ENCODE measurements at places on chromosomes 1 and 21.

- peak; percentile 11 for DNase-seq
Observed at GRCh38 chr1:223771814-223772770, 59.8 kb downstream of the CAPN2 start.

GRCh38 chr1:245428681-245429080 is 273.9 kb downstream of the KIF26B start:
- no peak for DNase-seq

- DNase-seq: peak; percentile 80
Observed at GRCh38 chr1:109776911-109777310, 13.2 kb upstream of the EPS8L3 start.

- DNase-seq: no peak
Observed at GRCh38 chr1:54695221-54695620, 20.4 kb upstream of the TTC4 start.

DNA sequence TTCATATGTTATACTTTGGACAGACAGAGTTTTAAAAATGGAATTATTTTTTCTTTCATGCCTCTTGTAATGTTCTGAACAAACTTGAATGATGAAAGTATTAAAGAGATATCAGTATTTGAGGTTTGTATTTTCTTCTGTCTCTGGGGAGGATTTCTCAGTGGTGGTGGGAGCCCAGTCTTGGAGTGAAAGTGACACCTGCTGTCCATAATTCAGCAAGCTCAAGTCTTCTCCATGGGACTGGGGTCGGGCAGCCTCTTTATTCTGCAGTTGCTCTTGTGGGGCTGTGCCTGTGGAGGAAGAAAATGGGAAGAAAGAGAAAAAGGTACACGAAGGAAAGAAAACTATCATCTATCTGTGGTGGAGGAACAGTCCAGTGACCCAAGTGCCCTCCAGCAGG is 56.1 kb downstream of the SMYD2 start:
- no peak for DNase-seq

DNA sequence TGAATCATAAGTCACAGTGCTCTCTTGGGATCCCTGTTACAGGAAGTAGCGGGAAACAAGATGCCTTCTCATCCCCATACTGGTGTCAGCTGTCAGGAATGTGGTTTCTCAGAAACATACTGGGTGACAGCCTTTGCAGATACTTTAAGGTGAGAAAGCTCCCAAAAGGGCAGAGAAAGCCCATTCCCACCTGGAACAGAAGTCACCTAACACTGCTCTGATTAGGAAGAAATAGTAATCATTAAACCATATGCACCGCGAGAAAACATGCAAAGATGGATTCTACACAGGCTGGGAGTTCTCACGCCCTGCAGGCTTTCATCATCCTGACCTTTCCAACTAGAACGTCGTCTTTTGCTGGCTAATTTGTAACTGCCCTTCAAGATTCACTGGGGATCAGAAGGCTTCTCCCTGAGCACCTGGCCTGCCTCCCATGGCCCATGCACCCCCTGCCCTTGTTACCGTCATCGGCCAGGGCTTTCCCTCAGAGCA is 46.2 kb upstream of the SLC44A3 start:
- DNase-seq: no peak

GRCh38 chr1:41668054-41668660 is 183.7 kb upstream of the EDN2 start:
- no peak for DNase-seq

DNA sequence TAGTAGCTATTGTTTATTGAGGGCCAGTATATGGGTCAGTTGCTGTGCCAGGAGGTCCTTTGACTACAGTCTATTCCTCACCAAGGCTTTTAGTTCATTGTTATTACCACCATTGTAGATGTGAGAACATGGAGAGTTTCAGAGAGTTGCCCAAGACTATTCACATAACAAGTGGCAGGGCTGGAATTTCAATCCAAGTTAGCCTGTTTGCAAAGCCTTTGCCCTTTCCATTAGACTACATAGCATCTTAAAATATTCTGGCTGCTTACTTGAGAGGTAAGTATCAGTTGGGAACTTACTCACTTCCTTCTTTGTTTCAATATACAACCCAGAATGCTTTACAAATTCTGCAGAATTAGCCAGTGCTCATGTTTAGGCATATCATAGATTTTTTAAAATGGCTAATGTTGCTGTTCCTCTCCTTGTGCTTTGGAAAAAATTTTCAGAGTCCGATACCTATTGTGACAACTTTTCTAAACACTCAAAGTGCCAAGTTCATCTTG is 141.2 kb downstream of the FGGY start:
- no peak for DNase-seq

- no peak for DNase-seq
Observed at GRCh38 chr1:13543451-13544220, 29.8 kb upstream of the LRRC38 start.

GRCh38 chr1:207872621-207873020 is 38.3 kb downstream of the CD34 start:
- DNase-seq: no peak

- DNase-seq: no peak
Observed at GRCh38 chr21:44636209-44637017, 743 bp upstream of the KRTAP10-10 start.

DNA sequence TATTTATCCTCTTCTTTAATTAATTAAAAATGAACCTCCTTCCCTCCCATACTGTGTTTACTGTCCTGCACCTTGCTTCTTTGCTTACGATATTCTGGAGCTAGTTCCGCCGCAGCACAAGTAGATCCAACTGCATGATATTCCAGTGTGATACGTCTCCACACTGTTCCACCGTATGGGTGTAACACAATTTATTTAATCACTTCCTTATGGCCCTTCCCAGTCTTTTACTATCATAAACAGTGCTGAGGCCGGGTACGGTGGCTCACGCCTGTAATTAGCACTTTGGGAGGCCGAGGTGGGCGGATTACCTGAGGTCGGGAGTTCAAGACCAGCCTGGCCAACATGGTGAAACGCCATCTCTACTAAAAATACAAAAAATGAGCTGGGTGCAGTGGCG is 25.7 kb downstream of the CNST start:
- no peak for DNase-seq

- DNase-seq: no peak
Observed at GRCh38 chr1:226370144-226370923, 37.6 kb downstream of the PARP1 start.

DNA sequence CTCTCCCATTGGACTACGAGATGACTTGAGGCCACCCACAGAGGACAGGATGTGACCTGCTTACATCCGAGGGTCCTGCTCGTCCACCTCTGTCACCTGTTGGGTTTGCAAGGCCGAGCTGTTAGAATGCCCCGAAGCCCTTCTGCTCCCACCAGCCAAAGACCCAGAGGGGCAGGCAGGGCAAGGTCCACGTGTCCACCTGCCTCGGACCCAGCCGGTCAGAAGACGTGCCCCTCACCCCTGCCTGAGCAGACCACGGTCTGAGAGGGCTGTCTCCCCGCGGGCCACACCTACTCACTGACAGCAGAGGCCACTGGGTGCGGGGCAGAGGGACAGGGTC is 30.3 kb upstream of the TRAPPC10 start:
- DNase-seq: no peak

- DNase-seq: peak; percentile 77
Observed at GRCh38 chr1:30744060-30744756, 13.4 kb downstream of the LAPTM5 start.

DNA sequence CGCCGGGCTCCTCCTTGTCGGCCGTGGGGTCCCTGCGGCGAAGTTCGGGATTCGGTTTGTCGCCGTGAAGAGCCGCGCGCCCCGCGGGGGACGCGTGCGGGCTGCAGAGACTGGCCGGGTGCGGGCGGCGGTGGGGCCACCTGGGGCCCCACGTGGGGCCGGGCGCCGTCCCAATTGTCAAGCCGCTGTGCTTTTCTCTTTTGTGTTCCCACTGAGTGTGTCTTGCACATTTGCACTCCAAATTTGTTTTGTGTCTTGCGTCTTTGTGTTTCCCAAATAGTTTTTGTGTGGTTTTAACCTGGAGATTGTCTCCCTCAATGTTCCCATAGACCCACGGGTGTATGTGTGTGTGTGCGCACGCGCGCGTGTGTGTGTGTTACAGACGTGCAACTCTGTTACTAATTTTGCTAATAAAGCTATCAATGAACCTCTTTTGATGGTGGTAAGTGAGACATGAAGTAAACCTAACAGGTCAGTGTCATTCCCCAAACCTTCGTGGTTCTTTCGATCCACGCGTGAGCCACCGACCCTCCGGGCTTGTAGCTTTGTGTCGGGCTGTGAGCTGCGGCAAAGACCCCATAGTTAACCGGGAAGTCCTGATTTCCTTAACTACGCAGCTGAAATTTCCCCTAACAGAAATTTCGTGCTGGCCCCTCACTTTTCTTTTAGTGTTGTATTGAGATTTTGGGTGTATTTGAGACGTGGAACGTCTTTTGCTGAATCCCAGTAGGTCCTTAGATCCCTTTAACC is 708 bp downstream of the PRDM2 start:
- DNase-seq: peak; percentile 39

- no peak for DNase-seq
Observed at GRCh38 chr21:28671549-28672195, 321.0 kb downstream of the LTN1 start.

DNA sequence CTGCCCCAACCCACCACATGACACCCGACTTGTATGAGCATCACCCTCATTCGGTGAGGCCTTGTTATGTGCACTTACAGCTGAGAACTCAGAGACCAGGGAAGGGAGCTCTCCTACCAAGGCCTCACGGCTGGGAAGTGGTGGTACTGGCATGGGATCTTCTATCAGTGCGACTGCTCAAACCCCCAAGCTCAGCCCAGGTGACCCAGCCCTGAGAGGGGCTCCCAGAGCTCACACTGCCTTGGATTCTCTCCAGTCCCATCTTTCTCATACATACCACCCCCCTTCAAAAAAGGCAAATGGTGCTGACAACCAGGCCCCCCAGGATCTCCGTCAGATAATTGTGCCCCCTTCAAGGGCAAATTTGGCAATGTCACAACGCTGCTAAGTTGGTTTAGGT is 777 bp upstream of the PLA2G2F start:
- DNase-seq: no peak

DNA sequence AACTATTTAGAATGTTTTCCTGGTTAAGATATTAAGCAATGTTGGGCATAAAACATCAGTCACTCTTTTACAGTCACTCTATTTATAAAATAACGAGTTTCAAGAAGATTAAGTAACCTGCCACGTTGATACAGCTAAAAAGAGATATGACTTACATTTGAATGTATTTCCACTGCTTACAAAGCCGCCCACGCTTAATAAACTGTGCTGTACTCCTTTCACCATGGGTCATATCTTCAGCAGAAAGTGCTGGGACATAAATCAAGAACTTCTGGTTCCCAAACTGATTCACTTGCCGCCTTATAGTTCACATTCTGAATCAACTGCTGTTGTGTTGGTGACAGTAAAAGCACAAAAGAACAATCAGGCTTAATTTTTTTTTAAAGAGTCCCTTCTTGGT is 666.7 kb downstream of the NCAM2 start:
- DNase-seq: no peak

- no peak for DNase-seq
Observed at GRCh38 chr21:46421756-46422555, 36.7 kb upstream of the DIP2A start.

- peak; percentile 22 for DNase-seq
Observed at GRCh38 chr21:45228171-45228641, 59.5 kb downstream of the POFUT2 start.

GRCh38 chr1:48793863-48794262 is 17.2 kb upstream of the BEND5 start:
- DNase-seq: no peak

GRCh38 chr1:11339346-11340232 is 66.6 kb downstream of the UBIAD1 start:
- DNase-seq: no peak

DNA sequence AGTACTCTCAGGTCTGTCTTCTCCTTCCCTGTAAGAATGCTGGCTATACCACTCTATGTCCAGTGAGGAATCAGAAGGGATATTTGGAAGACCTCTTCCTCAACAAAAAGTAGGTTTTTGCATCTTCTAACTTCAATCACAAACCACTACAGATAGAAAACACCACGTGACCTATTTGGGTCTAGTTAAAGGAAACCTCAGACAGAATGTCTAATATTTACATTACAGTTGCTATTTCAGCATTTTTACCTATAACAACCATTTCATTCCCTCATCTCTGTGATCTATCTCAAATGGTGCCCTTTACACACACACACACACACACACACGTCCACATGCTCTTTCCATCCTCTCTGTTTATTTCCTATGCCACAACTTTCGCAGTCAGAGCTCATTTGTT is 7.9 kb upstream of the ADORA3 start:
- DNase-seq: no peak

DNA sequence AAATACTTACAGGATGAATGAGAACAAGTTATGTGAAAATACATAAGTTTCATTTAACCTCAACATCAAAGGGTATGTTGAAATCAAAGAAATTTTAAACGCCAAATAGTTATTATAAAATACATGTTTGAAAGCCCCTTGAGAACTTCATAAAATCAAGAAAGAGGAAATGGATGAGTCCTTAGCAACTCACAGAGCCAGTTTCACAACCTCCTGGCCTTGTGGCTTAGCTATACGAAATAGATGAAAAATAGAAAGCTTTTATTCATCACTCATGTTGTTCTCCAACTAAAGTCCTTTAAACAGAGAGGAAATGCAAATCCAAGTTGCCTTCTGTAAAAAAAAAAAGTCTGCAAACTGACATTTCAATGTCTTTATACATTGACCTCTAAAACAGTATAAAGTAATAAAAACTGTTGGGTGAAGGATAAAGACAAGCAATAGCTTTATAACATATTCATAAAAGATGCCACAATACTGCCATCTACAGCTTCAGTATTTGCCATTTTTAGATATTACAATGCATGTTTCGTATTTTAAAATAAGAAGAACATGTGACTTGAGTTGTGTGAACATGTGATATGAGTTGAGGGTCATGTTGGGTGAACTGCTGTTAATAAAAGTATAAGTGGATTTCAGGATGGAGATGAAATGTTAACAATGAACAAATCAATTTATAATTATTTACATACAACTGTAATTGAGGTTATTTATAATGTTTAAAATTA is 847.8 kb downstream of the MRPL39 start:
- no peak for DNase-seq

- DNase-seq: no peak
Observed at GRCh38 chr1:43370564-43370963, 2.8 kb upstream of the ELOVL1 start.

DNA sequence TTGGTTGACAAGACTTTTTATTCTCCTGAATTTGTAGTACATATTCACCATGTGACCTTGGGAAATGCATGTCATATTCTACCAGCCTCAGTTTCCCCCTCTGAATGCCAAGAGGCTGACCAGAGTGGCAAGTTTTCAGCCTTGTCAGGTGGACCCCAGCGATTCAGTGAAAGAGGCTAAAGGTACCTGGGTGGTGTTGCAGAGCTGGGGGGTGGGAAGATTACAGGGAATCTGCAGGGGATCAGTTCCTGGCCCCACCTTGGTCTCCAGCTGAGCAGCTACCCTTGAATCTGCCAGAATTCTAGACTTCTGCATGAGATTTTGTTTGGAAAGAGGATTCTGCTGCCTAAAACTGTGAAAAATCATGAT is 27.9 kb upstream of the KCNA2 start:
- no peak for DNase-seq

DNA sequence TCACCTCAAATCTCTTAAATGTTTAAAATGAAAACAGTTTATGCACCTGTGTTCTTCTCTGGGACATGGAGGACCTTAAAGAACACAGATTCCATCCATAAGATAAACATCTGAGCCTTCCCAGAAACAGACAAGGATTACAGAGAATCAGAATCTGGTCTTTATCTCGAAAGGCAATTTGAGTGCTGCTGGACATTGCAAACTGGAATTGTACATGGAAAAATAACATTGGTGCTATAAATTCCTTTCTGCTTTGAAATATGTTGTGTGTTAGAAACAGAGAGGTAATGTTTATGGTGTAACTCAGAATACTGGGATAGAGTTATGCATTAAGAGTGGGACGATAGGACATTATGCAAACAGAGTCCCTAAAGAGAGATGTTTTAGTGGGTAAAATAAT is 6.6 kb upstream of the DDR2 start:
- DNase-seq: no peak
